ENCODE measurements at places on chromosomes 16 and 17. TPM values are rescaled to one million over a fixed set of nuclear protein-coding genes. Genes with fewer than 3 reads are reported as not detected.

Gene PRSS53
- 1.8 TPM for total RNA-seq

Gene HIGD1B
- not detected for total RNA-seq

Gene ZSWIM7
- total RNA-seq = 41.9 TPM

Gene SPECC1
- 67.5 TPM for total RNA-seq

Gene TAC4
- total RNA-seq = not detected

Gene ABCA9
- not detected for total RNA-seq

Measured in A549 treated with DMSO at 1 μM for 4 hours (cell line).